Fibroblast of skin of right quadriceps (primary cell): ENCODE measurements at places on chromosomes 1 and 21.

DNA sequence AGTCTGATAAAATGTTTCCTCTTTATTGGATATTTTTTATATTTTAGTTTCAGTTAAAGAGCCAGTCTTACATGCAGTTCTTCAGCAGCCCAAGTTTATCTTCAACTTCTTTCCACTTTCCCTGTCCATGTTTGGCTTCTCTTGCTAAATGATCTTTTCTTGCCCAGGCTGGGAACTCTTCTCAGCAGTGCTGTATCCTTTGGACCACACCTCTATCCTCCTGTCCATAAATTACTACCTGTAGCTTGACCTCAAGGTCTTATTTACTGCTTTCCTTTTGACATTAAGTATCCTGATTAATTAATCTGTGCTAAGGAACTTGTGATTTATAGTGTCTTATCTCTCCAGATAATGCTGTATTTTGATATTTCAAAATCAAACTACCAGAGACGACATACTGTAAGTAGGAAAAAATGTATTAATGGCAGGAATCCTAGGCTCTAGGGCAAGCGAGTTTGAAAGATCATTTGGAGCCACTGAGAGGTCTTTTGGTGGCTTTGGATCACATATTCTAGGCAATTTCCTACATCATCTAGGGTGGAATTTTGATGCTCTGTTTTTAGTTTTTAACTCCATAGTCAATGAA lies 20.5 kb upstream of the PDC start:
- no peak for DNase-seq

DNA sequence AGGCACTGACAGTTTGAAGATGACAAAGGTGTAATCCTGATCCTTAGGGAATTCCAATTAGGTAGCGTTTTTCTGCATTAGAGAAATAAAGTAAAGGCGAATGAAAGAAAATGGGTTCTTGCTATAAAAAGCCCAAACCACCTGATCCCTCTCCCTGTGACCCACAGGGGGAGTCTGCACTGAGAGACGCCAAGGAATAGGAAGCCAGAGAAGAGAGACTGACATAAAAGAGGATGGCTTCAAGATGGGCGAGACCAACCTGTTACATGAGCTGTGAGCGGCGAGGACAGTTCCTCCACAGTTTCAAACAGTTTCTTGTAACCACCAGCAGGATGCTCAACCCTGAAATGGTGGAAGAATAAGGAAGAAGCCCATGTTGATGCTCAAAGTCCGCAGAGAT lies 1.4 kb downstream of the RPE65 start:
- no peak for DNase-seq

GRCh38 chr21:32298658-32299081 lies at the start of gene MRAP:
MRAP (plus strand) TSS chr21:32298855; CDS start chr21:32298972, 117 bp downstream.
- DNase-seq: no peak

DNA sequence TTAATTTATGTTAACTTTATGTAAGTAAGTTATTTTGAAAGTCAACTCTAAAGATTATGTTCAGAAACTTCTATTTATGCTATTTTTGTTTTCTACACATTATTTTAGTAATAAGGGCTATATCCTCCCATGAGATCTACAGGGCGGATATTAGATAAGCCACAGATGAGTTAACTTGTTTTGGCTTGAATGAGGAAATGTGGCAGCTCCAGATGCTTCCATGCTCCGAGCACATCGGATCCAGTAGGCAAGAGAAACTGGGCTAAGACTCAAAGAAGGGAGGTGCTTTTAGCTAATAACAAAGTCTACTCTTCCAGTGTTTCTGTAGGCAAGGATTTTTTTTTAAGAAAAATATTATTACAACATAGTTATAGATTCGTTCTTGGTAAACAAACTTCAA lies 20.0 kb upstream of the LAMC1 start:
- no peak for DNase-seq

- peak; percentile 22 for DNase-seq
Measured at GRCh38 chr1:153663211-153663610, 4.7 kb downstream of the SNAPIN start.

DNA sequence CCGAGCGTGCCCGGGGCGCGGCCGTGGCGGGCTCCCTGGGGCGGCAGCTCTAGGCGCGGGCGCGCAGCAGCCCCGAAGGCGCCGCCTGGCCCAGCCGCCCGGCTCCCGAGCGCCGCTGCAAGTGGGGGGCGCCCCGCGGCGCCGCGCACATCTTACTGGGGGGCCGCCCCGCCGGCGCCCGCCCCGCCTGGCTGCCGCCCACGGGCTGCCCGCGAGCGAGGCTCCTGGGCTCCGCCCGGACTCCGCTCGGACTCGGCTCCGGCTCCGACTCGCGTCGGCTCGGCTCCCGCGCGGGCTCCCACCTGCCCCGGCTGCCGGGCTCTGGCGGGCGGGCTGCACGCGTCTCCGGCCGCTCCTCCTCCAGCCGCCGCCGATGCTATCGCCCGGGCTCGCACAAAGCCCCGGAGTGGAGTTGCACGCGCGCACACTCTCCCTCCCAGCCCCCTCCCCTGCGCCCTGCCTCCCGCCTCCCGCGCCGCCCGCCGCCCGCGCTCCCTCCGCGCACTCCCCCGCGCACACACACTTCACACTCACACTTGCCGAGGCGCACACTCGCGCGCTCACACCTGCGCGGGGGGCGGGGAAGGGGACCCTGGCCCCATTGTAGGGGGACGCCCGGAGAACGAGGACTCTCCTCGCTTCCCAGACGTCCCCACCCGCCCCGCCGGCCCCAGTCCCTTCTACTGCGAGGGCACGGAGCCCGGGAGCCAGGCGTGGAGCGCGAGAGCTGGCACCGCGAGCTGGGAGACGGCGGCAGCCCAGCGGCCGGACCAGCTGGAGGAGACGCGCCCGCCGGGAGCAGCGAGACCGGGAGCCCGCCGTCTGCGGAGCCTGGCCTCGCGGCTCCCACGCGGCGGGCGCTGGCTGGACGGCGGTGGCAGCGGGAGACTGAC lies at the start of gene GRIK3:
TSS of gene GRIK3 (minus strand) at position 395 of the 893 bp plus-strand sequence. CDS start 407 bp downstream, outside the sequence.
- DNase-seq: no peak

- DNase-seq: peak; percentile 82
Measured at GRCh38 chr1:81179242-81179641, 621.5 kb upstream of the ADGRL2 start.

DNA sequence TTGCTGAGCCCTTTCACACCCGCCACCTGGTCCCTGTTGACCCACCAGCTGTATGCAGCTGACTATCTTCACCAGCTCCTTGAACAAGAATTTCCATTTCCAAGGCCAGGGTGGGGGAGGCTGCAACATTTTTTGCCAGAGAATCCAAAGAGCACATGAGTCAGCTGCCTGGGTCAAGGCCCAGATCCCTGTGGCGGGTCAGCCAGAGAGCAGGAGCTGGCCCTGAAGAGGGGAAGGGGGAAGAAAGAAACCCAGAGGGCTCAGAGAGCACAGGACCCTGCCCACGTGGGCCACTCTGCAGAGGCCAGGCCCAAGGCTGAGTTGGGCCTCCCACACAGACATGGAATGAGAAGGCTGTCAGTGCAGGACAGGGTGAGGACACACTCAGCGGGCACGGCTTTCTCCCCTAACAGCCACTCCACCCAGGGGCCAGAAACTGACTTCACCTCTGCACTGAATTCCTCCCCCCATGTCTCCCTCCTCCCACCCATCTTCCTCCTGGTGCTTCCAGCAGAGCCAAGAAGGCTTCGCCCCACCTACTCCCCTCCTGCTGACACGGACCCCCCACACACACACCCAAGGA lies 28.9 kb downstream of the S100A6 start:
- peak; percentile 87 for DNase-seq

GRCh38 chr1:63082766-63083165 lies 239.6 kb upstream of the FOXD3 start:
- DNase-seq: no peak
